NCI-H2171 treated with DMSO at 0.1 percent for 48 hours (cell line): ENCODE measurements at places on chromosomes 4 and X.

- no peak for DNase-seq
Observed at GRCh38 chr4:145278341-145279121, 98.1 kb upstream of the OTUD4 start.

DNA sequence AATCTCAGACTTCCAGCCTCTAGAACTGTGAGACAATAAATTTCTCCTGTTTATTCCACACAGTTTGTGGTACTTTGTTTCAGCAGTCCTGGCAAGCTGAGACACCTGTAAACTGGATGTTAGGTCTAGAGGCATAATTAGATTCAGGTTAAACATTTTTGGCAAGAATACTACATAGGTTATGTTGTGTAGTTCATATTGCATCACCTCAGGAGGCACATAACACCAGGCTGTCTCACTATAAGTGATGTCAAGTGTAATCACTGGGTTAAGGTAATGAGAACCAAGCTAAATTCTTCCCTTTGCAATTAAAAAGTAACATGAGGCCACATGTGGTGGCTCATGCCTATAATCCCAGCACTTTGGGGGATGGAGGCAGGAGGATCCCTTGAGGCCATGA lies 214.2 kb downstream of the ZNF674 start:
- no peak for DNase-seq

DNA sequence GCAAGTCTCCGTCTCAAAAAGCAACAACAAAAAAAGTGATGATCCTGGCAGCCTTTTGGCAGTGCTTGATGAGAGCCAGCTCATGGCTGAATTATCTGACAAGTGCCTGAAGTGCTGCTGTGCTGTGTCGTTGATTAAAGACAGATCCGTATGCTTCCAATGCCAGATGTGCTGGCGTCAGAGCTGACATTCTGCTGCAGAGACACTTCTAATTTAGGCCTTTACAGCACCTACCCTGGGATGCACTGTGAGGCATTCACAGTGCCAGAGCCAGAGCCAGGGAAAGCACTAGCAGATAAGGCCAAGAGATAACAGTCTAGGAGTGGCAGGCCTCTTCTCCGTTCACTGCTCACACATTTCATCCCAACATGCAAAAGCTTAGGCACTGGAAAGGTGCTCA lies 995.5 kb downstream of the RAB28 start:
- DNase-seq: no peak

DNA sequence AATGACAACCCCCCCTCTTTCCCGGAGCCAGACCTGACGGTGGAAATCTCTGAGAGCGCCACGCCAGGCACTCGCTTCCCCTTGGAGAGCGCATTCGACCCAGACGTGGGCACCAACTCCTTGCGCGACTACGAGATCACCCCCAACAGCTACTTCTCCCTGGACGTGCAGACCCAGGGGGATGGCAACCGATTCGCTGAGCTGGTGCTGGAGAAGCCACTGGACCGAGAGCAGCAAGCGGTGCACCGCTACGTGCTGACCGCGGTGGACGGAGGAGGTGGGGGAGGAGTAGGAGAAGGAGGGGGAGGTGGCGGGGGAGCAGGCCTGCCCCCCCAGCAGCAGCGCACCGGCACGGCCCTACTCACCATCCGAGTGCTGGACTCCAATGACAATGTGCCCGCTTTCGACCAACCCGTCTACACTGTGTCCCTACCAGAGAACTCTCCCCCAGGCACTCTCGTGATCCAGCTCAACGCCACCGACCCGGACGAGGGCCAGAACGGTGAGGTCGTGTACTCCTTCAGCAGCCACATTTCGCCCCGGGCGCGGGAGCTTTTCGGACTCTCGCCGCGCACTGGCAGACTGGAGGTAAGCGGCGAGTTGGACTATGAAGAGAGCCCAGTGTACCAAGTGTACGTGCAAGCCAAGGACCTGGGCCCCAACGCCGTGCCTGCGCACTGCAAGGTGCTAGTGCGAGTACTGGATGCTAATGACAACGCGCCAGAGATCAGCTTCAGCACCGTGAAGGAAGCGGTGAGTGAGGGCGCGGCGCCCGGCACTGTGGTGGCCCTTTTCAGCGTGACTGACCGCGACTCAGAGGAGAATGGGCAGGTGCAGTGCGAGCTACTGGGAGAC lies 1.6 kb downstream of the PCDH10 start:
- DNase-seq: no peak

- DNase-seq: no peak
Observed at GRCh38 chr4:186203406-186203805, 12.0 kb downstream of the CYP4V2 start.

DNA sequence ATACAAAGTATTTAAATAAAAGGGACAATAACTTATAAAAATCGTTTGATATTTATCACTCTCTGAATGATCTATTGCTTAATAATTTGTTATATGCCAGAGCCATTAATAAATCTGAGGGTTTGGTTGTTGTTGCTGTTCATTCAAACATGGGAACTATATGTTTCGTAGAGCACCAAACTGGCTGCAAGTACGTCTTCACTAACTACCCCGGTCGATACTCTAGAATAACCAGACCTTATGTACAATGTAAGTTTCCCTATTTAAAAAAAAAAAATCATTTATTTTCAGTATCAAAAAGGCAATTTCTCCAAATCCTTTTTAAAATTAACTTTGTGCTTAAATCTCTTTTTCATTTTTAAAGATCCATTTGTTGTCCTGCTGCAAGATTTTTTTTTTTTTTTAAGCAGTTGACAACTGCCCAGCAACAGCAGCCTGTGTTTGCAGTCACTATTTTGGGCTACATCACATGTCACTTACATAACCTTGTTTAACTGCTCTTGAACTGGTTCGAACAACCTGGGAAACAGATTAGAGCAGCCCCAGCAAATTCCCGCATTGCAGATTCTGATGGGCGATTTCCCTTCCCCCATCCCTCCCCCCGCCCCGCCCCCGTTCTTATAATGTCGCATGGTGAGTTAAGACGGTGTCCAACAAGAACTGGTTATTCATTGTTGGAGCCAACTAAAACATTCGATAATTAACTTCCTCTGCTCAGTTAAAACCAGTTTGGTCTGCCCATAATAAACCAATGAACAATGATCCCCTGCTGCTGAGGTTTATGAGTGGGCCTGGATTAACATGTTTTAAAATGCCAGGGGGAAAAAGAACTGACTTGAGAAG lies 238.9 kb downstream of the NR3C2 start:
- DNase-seq: peak; percentile 7

DNA sequence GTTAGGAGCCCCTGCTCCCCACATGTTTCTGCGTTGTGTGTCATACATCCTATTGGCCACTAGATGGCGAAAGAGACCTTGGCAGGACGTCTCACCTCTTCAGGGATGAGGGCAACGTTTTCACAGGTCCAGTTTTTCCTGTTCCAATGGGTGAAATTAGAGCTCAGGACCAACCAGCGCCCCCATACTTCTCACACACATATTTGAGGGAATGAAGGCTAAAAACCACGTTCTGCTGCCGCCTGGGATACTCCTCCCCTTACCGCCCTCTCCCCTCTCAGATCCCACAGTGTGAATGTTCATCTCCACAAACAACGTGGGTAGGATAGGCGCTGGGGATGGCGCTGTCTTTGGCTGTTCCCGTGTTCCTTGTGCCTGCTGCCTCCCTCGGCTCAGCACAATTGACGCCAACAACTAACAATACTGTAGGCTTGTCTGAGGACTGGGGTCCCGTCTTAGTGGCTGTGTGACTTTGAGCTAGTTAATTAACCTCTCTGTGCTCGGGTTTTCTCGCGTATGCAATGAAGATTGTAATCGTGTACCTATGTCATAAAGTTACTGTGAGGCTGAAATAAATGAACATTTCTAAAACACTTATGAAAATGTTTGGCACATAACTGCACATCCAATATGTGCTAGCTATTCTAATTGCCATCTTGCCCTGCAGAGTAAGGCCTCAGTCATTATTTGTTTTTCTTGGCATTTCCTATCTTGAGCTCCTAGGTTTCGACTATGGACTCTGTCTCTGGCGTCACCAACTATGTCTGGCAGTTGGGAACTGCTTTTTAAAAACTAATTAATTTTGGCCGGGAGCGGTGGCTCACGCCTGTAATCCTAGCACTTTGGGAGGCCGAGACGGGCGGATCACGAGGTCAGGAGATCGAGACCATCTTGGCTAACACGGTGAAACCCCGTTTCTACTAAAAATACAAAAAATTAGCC lies 181.3 kb upstream of the STK26 start:
- peak; percentile 38 for DNase-seq

GRCh38 chr4:128940971-128941370 lies 131.5 kb downstream of the JADE1 start:
- no peak for DNase-seq

DNA sequence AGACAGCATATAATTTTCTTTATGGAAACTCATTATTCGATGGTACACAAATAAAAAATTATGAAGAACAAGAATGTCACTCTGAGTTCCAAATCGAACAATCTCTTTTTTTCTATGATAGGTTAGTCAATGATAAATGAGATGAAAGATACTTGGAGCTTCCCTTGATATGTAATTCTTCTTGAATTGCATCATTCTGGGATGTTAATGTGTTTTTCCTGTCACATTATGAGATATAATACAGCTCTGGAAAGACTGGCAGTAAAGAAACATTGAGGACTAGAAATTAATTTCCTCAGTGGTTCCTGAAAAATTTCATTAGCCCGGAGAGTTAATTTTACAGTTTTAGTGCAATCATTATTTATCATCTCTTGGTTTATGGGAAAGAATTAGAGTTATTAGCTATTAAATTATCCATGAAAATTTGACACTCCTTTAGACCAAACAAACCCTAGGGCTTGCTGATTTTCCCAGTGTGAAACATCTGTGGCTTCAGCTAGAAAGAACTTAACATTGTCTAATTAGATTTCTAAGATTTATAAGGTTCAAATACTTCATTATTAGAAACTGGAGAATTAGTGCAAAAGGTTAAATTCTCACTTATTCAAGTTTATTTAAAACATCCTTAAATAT lies 1546.6 kb upstream of the TENM3 start:
- no peak for DNase-seq
